Osteocyte (in vitro differentiated cells): ENCODE measurements at places on chromosomes 6 and 20. TPM values are rescaled to one million over a fixed set of nuclear protein-coding genes. Genes with fewer than 3 reads are reported as not detected.
A peak's percentile ranks its signal among the peaks of the same experiment; 100 is the strongest.

Gene SLX4IP
- total RNA-seq, result 5.4 and 6.0 TPM in 2 replicates

DNA sequence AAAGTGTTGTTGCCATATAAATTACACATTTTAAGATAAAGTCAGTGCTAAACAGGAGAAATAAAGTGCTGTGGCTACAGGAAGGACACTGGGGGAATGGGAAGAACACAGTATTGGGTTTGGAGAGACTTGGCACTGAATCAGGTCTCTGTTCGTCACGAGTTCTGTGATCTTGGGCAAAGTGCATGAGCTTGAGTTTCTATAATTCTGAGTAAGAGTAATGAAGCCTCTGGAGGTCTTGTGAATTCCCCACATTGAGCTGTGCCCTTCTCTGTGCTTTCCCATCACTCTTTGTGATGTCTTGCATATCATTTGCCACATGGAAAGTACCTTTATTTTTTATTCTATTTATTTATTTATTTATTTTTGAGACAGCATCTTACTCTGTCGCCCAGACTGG is 16.8 kb upstream of the EEF1A1 start:
- H3K4me3 ChIP-seq, result no peak overlapping the region
- H3K36me3 ChIP-seq, result no peaks in the 10 kb centered on the region
- DNase-seq, result peak; percentile 4
- H3K27me3 ChIP-seq, result no peaks in the 10 kb centered on the region

GRCh38 chr20:44008806-44009678 is 94.4 kb downstream of the TOX2 start:
- no peak overlapping the region for H3K4me3 ChIP-seq
- H3K27ac ChIP-seq, result no peak overlapping the region
- no peak for DNase-seq
- H3K4me1 ChIP-seq, result no peaks in the 10 kb centered on the region

GRCh38 chr6:127365874-127366273 is 22.5 kb upstream of the ECHDC1 start:
- peak overlapping the region; percentile 94 for H3K27ac ChIP-seq
- peak overlapping the region; percentile 27 for H3K4me3 ChIP-seq
- H3K36me3 ChIP-seq, result peaks cover 8% of the 10 kb centered on the region
- no peaks in the 10 kb centered on the region for H3K27me3 ChIP-seq
